ENCODE measurements at places on chromosomes 3 and 15.
A peak's percentile ranks its signal among the peaks of the same experiment; 100 is the strongest.

GRCh38 chr15:70023769-70024491 lies 73.8 kb downstream of the TLE3 start:
- DNase-seq = no peak

DNA sequence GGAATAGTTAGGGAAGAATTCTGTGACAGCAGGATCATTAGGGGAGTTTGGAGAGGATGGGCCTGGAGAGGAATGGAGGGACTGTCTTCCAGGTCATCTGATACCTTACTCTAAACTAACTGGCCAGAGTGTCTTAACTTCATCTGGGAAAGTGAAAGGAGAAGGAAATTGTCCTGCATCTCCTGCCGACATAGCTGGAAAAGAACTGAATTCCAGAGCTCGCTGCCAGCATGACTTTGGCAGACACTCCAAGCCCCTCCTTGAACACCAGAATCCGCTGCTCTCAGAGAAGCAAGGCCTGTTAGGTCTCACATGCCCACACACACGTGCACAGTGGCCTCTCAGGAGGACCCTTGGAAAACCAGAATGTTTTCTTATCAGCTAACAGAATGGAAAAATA lies 10.5 kb downstream of the ABI3BP start:
- peak; percentile 1 for DNase-seq

GRCh38 chr15:33846142-33846541 lies 122.2 kb upstream of the CHRM5 start:
- no peak for DNase-seq

DNA sequence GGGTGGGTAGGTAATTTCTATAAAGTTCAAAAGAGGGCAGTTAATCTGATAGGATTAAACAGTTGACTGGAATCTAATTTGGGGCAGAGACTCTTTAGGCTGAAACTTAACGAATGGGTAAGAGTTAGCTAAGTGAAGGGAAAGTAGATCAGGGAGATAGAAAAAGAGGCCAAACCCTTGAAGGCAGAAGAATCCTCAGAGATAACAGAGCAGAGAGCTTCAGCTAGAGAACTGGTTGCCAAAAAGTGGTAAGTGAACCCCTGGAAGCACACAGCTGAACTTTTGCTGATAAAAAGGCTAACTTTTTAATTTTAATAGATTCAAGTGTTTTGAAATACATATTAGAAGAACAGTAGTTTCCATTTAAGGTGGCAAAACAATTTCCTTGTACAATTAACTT lies 99.2 kb downstream of the FHIT start:
- DNase-seq = no peak

DNA sequence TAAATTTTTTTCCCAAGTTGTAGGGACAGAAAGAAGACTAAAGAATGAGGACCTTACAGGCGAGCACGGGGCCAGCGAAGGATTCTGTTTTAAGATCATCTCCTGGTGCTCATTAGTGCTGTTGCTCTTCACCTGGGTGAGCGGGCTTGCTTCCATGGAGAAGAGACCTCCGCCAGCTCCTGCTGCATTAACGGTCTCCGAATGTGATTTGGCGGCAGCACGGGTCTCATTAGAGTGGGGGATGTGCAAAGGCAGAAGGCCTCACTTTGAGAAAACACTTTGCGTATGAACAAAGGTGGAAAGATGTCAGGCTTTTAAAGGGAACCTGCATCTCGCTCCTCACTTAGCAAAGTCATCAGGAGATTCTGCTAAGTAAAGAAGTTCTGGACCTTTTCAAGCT lies 753.4 kb upstream of the CFAP20DC start:
- no peak for DNase-seq

DNA sequence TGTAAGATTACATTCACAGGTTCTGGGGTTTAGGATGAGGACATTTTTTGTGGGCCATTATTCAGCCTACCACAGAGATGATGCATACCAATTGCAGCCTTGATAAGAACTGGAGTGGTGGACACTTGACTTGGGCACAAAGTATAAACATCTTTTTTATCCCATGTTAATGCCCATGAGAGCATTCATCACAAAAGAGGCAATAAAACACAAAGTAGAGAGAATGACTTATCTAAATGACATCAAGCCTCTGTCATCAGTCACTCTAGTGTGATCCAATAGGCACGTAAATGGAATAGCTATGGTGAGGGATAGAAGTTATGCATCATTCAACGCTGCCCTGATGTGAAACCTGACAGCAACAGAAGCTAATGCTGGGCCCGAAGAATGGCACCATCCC lies 25.8 kb downstream of the VEPH1 start:
- DNase-seq = no peak

GRCh38 chr15:92271179-92271578 lies 122.5 kb upstream of the ST8SIA2 start:
- no peak for DNase-seq

DNA sequence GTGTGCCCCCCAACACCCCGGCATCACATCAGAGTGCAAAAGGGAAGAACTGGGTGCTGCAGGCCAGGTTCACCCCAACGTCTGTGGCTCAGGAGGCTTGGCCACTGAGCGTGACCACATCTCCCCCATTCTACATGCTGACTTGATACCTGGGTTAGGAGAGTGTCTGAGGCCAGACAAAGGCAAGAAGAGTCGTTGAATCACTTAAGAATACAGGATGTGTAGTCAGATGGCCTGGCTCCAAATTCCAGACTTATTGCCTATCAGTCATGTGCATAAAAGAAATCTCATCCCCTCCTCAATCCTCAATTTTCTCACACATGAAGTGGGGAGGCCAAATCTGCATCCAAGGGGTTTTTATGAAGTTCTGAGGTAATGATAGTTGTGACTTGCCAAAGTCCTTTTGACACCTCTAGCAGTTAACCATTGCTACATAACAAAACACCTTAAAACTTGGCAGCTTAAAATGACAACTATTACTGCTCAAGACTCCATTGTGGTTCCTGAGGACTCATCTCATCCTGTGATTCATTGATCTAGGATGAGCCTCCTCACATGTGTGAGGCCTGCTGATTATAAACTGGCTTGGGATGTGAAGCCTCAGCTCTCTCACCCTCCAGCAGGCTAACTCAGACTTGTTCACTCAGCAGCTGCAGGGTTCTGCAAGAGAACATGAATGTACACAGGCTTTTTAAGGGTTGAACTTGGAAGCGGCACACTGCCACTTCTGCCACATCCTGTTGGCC lies 138.8 kb upstream of the TLE3 start:
- no peak for DNase-seq

DNA sequence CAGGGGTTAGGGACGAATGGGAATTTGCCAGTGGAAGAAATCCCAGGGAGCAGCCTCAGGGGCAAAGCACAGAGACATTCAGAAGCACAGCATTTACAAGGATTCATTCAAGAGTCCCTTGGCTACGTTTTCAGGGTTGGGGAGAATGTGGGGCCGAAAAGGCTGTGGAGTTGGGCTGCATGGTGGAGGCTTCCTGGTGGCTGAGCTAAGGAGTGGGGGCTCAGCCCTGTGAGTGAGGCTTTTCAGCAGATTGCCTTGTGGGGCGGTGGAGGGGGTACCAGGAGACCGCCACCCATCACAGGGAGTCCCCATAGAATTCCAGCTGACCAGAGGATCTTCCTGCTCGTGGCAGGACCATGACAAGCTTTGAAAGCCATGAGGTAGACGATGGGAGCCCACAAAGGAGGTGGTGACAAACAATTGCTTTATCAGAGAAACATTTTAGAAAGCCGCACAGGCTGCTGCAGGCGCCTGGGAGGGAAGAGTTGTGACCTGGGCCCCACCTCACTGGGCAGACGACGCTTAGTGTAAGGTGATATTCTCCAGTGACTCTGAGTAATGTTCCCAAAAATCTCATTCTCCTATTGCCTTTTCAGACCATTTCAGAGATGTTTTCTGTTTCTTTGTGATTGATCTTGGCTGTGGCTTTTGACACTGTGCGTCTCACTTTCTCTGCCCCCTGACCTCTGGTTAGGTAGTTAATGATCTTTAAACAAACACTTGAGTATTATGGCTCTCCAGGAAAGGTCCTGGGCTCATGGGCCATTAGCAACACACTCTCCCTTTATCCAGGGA lies 128.0 kb downstream of the DNAJB8 start:
- no peak for DNase-seq

Data from hypothalamus (tissue), 51 donors.